ENCODE measurements at places on chromosomes 13 and 19. TPM values are rescaled to one million over a fixed set of nuclear protein-coding genes. Genes with fewer than 3 reads are reported as not detected.

SPACA7 gene
- total RNA-seq: not detected

CGB7 gene
- total RNA-seq: not detected

ARRDC5 gene
- total RNA-seq: not detected

IGLON5 gene
- total RNA-seq: 7.9 TPM

CYP2A6 gene
- total RNA-seq: not detected

LAIR1 gene
- 0.98 TPM for total RNA-seq

ELAVL3 gene
- 132 TPM for total RNA-seq

UGGT2 gene
- total RNA-seq: 47.2 TPM

EID2B gene
- 12.8 TPM for total RNA-seq

B3GLCT gene
- total RNA-seq: 9.6 TPM

DACT3 gene
- 14.5 TPM for total RNA-seq

MAMSTR gene
- total RNA-seq: 0.74 TPM

CABP5 gene
- not detected for total RNA-seq

SCGB2B2 gene
- 1.2 TPM for total RNA-seq

ACER1 gene
- not detected for total RNA-seq

SLC25A41 gene
- 0.98 TPM for total RNA-seq

AP1M2 gene
- not detected for total RNA-seq

KLK4 gene
- total RNA-seq: not detected

MIA gene
- total RNA-seq: 0.74 TPM

MISP3 gene
- 1.7 TPM for total RNA-seq

ZNF253 gene
- 29.5 TPM for total RNA-seq

FFAR1 gene
- not detected for total RNA-seq

FUT3 gene
- 0.25 TPM for total RNA-seq

RELB gene
- 0.74 TPM for total RNA-seq

LIPE gene
- total RNA-seq: 6.9 TPM

CYP4F12 gene
- total RNA-seq: under 0.01 TPM

CGB5 gene
- not detected for total RNA-seq

CDC42EP5 gene
- 1.7 TPM for total RNA-seq

ZNF419 gene
- 19.9 TPM for total RNA-seq
